T-helper 17 cell (primary cell): ENCODE measurements at places on chromosomes 2 and 18. TPM values are rescaled to one million over a fixed set of nuclear protein-coding genes. Genes with fewer than 3 reads are reported as not detected.

GRCh38 chr2:12169721-12170120 is 423.3 kb downstream of the LPIN1 start:
- no peak for DNase-seq

DNA sequence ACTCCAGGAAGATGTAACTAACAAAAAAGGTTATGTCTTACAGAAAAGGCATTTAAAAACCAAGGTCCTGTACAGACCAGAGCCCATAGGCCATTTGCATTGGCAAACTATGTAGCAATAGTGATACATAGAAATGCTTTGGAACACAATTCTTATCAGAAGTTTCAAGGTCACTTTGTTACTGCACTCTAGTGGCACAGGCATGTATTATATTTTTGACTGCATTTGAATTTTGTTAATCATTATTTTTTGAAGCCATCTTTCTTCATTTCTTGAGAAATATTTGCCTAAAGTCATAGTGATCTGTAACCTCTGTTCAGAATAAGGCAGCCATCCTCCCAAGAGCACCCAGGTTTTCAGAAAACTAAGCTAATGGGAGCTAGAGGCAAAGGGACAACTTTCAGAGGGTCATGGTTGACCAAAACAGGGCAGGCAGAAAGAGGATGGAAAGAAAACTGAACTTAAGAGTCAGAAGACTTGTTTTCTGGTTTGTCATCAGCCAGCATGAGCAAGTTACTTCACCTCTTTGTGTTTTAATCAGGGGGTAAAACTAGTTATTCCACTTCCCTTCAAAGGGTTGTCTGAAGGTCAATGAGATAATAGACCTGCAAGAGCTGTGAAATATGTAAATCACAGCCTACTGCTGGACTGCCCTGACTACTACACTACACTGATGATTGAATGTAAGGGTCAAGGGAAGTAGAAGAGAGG is 41.5 kb downstream of the SLC38A11 start:
- no peak for DNase-seq

- DNase-seq: no peak
These were observed 35.6 kb downstream of the EPAS1 start for GRCh38 chr2:46332686-46333281.

DNA sequence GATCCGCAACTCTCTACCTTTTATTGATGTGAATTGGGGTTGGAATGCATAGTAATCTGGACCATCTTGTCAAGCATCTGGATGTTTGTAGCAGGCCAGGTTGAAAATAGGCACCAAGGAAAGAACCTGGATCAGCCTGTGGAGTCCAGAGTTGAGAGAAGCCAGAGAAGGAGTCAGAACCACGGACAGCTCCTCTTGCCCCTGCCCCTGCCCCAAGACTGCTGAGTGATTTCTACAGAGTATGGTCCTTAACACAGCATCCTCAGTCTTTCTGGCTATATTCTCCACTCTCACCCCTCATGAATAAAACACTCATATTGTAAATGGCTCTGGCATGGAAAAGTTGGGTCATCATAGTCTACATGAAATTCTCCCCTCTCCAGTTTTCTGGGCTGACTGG is 154.6 kb downstream of the LOXHD1 start:
- no peak for DNase-seq

PJVK gene
- total RNA-seq: 6.1 TPM
